ENCODE measurements at places on chromosomes 4 and X.

- peak; percentile 68 for DNase-seq
These were observed 121.3 kb downstream of the EGF start for GRCh38 chr4:110034026-110034393.

DNA sequence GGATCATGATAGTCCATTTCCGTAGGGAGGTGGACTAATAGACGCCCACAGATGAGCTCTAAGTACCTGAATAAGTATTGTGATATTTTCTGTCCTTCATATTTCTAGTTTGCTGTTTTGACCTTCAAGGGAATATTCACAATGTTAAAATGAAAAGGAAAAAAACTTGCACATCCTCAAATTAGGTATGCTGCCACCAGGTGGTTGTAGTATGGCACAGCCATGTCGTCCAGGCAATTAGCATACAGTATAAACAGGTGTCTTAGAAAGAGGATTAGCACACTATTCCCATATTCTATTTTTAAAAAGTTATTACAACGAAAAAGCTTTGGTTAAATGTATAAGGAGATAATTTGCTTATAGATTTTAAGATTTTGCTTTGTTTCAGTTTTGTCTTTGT lies 802.0 kb downstream of the RPA4 start:
- no peak for DNase-seq

DNA sequence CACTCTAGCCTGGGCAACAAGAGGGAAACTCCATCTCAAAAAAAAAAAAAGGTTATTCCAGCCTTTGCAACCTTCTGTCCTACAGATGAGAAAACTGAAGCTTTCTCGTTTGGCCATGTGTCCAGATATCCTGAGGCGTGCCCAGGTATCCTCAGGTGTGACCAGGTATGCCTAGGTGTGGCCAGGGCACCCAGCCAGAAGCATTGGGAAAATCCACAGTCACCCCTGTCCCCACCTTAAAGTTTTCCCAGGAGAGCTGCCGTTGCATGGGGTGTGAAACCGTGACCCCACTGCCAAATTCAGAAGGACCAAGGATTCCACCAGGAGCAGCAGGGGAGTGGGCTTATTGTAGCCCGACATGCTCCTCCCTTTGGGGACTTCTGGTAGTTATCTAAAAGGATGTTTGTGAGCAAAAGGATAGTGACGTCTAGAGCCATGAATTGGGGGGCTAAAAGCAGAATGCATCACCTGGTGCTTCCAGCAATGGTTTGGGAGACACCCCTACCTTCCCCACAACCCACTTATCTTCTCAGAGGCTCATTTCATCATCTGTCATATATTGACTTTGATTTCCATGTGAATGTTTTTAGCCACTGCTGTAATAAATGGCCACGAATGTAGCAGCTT lies 4.0 kb upstream of the DHRSX start:
- DNase-seq, result no peak

DNA sequence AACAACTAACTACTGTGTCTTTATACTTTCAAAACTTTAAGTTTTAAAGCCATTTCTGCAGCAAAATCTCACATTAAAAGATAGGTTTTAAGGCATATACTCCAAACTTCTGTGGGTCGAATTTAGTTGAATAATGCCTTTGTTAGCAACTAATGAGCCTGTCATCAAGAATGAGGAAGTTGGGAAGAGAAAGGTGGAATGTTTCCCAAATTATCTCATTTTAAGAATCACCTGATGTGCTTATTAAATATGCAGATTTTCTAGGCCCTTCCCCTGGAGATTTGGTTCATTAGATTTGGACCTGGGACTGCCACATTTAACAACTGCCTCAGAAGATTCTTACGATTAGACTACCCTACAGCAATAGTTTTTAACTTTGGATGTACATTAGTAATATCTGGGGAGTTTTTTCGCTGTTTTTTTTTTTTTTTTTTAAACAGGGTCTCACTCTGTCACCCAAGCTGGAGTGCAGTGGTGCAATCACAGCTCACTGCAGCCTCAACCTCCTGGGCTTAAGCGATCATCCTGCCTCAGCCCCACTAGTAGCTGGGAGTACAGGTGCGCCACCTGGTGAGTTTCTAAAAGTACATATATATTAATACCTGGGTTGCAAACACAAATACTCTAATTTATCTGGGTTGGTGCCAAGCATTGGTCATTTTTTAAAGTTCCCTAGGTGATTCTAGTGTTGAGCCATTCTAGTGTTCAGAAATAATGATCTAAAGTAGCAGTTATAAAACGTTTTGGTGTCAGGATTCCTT lies 16.1 kb upstream of the TASL start:
- no peak for DNase-seq

Data from SIG-M5 (cell line).